CD8-positive, alpha-beta memory T cell (primary cell): ENCODE measurements at places on chromosomes 5 and 9.

- peak overlapping the region; percentile 32 for H3K27ac ChIP-seq
- no peaks in the 10 kb centered on the region for H3K36me3 ChIP-seq
- H3K4me1 ChIP-seq: peaks cover 8% of the 10 kb centered on the region
- H3K4me3 ChIP-seq: no peak overlapping the region
These were observed 2.4 kb downstream of the SLC36A1 start for GRCh38 chr5:151449839-151450238.

- no peaks in the 10 kb centered on the region for H3K27me3 ChIP-seq
- H3K4me1 ChIP-seq: no peaks in the 10 kb centered on the region
- H3K27ac ChIP-seq: no peak overlapping the region
- no peak for DNase-seq
These were observed 13.5 kb upstream of the TUSC1 start for GRCh38 chr9:25691786-25692185.

- no peaks in the 10 kb centered on the region for H3K27me3 ChIP-seq
- H3K4me3 ChIP-seq: no peak overlapping the region
- H3K4me1 ChIP-seq: no peaks in the 10 kb centered on the region
- no peak for DNase-seq
These were observed 94.2 kb upstream of the VCAN start for GRCh38 chr5:83377131-83377865.

DNA sequence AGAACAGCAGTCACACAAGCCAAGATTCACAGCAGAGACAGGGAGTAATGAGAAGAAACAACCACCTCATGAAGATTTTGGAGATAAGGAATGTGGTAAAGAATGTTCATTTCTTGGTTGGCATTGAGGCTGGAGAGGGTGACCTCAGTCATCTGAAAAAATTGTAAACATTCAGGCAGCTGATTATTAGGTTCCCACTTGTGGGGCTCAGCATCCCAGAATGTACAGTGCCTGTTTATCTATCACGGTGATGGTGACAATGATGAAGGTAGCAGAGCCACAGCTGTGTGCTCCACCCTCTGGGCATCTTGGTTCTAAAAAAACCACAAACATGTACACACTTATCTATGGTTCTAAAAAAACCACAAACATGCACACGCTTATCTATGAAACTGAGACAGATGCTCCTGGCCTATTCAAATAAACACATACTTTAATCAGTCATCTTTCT lies 143.9 kb upstream of the MOCS2 start:
- no peaks in the 10 kb centered on the region for H3K27me3 ChIP-seq
- H3K36me3 ChIP-seq: no peaks in the 10 kb centered on the region
- no peak overlapping the region for H3K27ac ChIP-seq

GRCh38 chr5:79261897-79262296 lies 26.0 kb downstream of the JMY start:
- no peak overlapping the region for H3K27ac ChIP-seq
- no peaks in the 10 kb centered on the region for H3K36me3 ChIP-seq
- H3K27me3 ChIP-seq: no peaks in the 10 kb centered on the region
- no peak for DNase-seq
- H3K4me3 ChIP-seq: no peak overlapping the region

DNA sequence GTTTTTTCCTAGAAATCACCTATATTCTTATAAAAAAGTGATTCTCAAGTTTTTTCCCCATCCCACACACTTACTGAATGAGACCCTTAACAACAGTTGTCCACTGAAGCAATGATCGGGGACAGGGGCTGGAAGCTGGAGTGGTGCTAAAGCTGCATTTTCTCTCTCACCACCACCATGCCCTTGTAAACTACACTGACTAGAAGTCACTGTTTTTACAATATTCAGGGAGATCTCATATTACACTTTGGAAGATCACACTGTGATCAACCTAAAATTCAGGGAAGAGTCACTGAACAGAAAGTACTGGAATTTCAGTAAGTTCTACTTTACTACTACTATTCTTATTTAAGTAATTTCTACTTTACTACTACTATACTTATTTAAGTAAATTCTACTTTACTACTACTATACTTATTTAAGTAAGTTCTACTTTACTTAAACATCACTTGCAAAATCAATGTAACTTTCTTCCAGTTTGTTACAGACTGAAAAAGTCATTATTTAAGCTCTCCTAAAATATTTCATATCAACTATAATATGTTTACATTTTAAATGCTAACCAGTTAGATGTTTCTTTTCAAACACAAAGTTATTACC lies 164.3 kb downstream of the AGTPBP1 start:
- no peaks in the 10 kb centered on the region for H3K4me1 ChIP-seq
- no peak overlapping the region for H3K4me3 ChIP-seq
- H3K27ac ChIP-seq: no peak overlapping the region
- no peaks in the 10 kb centered on the region for H3K36me3 ChIP-seq

DNA sequence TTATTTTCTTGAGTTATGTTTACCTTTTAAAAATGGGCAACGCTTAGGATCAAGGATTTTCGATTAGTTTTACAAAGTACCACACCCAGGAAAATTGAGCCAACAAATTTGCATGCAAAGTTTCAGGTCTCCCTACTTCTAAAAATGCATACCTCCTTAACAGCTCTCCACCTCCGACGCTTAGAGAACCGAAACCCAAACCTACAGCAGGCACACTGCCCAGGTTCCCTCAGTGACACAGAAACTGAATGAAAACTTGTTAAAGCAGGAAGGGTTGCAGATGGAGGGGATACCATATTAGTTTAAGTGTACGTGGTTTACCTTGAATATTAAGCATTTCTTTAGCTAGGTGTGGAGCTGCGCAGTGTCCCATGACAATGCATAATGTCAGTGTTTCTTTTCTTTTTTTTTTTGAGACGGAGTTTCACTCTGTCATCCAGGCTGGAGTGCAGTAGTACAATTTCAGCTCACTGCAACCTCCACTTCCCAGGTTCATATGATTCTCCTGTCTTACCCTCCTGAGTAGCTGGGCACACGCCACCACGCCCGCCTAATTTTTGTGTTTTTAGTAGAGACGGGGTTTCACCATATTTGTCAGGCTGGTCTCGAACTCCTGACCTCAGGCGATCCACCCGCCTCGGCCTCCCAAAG lies 1.6 kb upstream of the SUB1 start:
- no peaks in the 10 kb centered on the region for H3K27me3 ChIP-seq
- H3K27ac ChIP-seq: no peak overlapping the region
- H3K4me1 ChIP-seq: peaks cover 47% of the 10 kb centered on the region
- peak overlapping the region; percentile 30 for H3K4me3 ChIP-seq
- H3K36me3 ChIP-seq: no peaks in the 10 kb centered on the region

DNA sequence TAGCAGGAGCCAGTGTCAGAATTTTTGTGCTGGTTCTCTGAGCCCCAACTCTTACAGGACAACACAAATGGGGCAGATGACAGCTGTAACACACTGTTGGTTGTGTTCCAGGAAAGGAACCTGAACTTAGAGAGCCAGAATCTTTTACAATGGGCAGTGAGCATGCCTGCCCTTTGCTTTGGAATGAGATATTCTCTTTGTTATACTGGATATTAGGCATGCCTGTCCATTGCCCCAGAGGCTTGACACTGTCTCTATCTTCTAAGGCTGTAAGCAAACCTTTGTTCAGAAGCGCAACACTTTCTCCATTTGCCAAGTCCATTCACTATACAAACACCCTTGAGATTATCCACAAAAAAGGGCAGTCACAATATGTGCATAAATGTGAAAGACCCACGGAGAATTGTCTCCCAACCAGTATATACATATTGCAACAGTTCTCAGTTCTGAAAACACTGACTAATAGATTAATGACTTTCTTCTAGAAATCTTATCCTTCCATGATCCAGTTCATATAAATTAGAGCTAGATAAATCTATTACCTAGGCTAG lies 26.3 kb upstream of the CEP120 start:
- H3K36me3 ChIP-seq: no peaks in the 10 kb centered on the region
- H3K4me1 ChIP-seq: no peaks in the 10 kb centered on the region
- H3K27ac ChIP-seq: no peak overlapping the region
- H3K4me3 ChIP-seq: no peak overlapping the region
- no peaks in the 10 kb centered on the region for H3K27me3 ChIP-seq

- H3K27me3 ChIP-seq: peaks cover 4% of the 10 kb centered on the region
- no peak within 1 kb of the TSS for H3K4me3 ChIP-seq
- no peak for DNase-seq
These were observed at the start of gene IRX1 for GRCh38 chr5:3595006-3595961. Gene IRX1, plus strand, starts transcription at chr5:3595832. Its CDS starts 274 bp downstream, at chr5:3596106.

DNA sequence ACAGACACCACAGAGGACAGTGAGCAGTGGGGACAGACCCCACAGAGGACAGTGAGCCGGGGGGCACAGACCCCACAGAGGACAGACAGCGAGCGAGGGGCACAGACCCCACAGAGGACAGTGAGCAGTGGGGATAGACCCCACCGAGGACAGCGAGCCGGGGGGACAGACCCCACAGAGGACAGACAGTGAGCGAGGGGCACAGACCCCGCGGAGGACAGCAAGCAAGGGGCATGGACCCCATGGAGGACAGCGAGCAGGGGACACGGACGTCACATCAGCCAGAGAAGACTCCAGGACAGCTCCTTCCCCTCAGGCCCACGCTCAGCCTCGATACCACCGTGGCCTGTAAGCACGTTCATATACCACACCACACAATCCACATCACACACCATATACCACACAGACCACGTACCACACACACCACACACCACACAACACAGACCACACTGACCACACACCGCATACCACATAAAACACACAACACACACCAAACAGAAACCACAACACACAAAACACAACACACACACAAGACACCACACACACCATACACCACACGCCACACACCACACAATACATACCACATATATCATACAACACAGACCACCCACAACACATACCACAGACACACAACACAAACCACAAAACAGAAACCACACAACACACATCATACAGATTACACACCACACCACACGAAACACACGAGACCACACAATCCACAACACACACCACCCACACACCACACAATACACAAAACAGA lies 5.2 kb upstream of the ZDHHC11 start:
- H3K36me3 ChIP-seq: no peaks in the 10 kb centered on the region
- no peak overlapping the region for H3K27ac ChIP-seq
- no peak for DNase-seq
- H3K4me3 ChIP-seq: no peak overlapping the region
